Glomerular endothelial cell (primary cell): ENCODE measurements at places on chromosomes 2 and 18.
A peak's percentile ranks its signal among the peaks of the same experiment; 100 is the strongest.

GRCh38 chr2:151030663-151031230 lies 230.9 kb downstream of the RBM43 start:
- no peak for DNase-seq

GRCh38 chr2:182636699-182637098 lies 79.4 kb upstream of the DNAJC10 start:
- DNase-seq, result no peak

- no peak for DNase-seq
Measured at GRCh38 chr2:187617905-187618304, 63.7 kb upstream of the TFPI start.

DNA sequence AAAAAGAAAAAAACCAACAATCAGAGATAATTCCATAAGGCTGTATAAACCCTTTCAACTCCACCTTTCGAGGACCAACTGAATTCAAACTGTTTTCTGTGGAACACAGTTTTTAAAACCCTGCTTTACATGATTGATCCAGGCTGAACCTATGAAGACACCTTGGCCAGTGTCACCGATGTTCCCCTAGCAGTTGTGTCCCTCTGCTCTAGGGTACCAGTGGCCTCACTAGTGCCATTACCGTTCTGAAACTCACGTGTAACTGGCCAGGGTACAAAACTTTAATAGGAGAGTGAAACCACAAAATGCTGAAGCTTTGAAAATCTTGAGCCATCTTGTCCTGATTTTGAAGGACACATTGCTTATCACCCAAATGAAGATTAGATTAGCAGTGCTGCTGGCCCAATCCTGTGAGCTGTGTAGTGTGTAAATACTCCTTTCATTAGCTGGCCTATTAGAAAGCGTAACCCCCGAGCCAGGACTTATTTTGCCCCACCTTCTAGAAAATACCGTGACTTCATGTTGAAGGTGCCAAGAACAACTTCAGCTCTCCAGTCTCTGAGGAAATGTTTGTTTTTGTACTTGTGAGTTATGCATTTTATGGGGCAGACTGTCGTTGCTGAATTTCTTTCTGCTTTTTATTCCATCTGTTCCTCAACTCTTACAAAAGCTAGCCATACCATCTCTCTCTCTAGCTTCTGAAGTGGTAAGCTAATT lies 147.8 kb upstream of the MAP3K20 start:
- peak; percentile 48 for DNase-seq

GRCh38 chr2:168801961-168802858 lies at the start of gene NOSTRIN:
Gene NOSTRIN (plus strand): TSS chr2:168802637. CDS start chr2:168802647, 10 bp downstream.
- DNase-seq, result no peak

DNA sequence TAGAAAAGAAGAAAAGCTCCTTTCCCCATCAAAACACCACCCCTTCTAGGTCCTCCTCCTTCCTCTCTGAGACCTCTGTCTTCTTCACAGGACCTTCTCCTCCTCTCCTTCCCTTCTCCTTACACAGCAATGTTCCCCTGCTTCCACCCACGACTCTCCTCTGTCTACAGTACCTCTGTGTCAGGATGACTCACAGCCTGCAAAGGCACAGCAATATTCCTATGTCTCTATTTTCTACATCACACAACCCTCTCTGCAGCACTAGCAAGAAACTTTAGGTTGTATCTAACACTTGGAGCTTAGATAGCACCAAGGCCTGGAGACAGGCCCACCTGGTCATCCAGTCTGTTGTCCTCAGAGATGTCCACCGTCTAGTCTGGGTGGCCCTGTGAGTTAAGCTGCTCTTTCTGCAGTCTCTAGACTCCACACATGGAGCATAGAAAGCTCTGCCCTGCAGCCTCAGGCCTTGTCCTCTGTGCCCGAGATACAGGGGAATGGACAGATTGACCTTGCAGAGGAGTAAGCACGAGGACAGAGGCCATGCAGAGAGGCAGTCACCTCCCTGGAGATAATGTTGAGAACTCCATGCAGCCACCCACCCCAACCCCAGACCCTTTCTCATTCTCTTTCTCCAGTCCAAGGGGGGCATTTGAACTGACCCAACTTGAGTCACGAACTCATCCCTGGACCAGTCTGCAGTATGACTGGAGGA lies 212.0 kb downstream of the TNS1 start:
- DNase-seq, result no peak

- no peak for DNase-seq
Measured at GRCh38 chr2:62475172-62476011, 30.6 kb downstream of the TMEM17 start.

GRCh38 chr2:221724631-221725203 lies 152.6 kb upstream of the EPHA4 start:
- no peak for DNase-seq

DNA sequence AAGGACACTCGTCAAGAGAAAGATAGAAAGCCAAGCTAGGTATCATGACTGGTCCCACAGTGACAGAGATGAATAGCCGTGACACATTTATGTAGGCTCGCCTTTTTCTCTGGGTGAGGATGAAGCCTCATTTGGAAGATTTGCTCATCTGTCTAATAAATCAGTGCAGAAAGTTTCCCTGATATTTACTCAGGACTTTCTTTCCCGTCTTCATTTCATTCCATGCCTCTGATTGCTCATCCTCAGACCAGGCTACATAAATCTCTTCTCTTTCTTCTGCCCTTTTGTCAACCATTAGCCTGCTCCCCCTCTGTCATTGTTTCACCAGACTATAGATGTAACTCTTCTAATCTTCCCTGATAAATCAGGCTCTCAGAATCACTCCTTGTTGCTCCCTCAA lies 361.8 kb upstream of the MEIS1 start:
- DNase-seq, result no peak

- DNase-seq, result no peak
Measured at GRCh38 chr2:240435457-240435947, at the start of gene GPC1. Gene GPC1 (plus strand): TSS chr2:240435663. CDS start chr2:240435919, 256 bp downstream.
